ENCODE measurements at places on chromosomes 16 and 17.

- no peak for DNase-seq
These were observed 51.5 kb upstream of the MGAT5B start for GRCh38 chr17:76816590-76817135.

- DNase-seq, result no peak
These were observed 30.8 kb upstream of the DHX40 start for GRCh38 chr17:59534583-59534982.

DNA sequence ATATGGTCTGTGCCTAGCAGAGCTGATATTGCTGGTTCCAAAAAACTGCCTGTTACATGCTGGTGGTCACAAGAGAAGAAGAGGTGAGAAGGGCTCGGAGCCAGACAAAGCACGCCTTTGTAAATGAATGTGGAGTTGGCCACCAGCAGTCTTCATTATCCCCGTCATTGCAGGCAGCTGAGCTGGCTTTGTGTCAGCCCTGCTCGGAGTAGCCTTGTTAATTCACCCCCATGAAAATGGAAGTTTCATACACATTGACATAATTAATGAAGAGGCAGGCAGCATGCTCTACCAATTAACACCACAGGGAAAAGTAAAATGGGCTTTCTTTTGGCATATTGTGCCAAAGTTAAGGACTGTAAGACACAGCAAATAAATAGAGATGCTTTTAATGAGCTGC is 113.7 kb upstream of the RBFOX1 start:
- no peak for DNase-seq

DNA sequence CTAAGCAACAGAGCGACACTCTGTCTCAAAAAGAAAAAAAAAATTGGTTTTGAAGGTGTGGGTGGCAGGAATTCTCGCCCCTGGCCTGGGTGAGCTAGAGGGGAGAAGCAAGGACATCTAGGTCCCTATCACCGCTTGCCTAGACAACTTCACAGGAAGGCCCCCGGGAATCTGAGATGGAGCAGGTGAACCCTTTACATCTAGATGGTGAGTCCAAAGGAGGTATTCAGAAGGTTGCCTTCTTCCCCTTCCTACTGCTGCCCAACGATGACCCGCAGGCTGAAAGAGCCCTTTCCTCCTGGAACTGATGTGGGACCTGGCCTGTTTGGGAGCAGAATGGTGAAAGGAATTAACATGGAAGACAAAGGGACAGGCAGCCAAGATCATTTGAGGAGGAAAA is 1.3 kb upstream of the CRYBA1 start:
- no peak for DNase-seq

GRCh38 chr17:59469786-59470485 is 95.5 kb upstream of the DHX40 start:
- DNase-seq, result no peak

DNA sequence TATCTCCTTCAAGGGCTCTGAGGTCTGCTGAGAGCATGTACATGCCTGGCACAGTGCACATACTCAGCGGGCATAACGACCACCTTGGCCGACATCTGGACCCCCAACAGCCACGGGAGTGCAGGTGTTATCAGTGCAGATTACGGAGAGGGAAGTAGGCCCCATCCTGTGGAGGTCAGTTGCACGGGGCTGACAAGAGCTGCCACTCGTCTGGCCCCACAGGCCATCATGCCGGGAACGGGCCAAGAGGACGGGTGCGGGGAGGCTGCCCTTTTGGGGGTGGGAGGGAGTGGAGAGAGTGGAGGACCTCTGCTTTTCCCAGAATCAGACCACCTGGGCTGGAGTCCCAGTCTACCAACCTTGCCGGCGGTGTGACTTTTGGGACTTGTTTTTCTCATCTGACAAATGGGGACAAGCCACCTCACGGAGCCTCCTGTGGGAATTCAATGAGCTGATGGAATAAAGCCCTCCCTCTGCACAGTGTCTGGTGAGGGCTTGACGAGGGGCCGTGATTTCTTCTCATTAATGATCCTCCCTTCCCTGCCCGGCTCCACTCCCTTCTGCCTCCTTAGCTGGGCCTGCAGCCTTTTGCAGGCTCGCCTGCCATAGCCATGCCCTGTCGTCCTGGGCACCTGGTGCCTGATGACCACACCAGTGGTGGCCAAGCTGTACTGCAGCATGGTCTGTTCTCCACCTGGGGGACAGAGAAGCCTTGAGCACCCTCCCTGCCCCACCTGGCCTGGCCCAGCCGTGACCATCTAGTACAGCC is 4.6 kb downstream of the PRSS33 start:
- no peak for DNase-seq

GRCh38 chr16:20923876-20924275 is 23.3 kb downstream of the LYRM1 start:
- DNase-seq, result no peak

DNA sequence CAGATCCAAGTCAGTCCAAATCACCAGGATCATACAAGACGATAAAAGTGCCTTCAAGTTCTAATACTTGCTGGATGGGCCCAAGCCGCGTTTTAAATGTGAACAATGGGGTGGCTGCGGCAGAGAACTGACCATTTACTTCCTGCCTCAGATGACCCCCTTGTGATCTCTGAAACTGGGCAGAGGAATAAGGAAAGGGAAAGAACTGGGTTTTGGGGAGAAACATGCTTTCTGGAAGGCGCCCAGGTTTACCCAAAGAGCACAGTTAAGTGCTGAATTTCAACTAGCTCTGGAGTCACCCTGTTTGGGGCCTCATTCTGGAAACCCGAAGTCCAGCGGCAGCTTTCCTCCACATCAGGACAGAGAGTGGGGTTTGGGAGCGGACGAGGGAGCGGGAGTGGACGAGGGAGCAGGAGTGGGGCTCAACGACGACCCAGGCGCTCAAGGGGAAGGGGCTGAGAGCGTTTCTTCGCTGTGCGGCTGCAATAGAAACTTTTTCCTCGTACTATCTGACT is 1.6 kb downstream of the FAM20A start:
- DNase-seq, result no peak

DNA sequence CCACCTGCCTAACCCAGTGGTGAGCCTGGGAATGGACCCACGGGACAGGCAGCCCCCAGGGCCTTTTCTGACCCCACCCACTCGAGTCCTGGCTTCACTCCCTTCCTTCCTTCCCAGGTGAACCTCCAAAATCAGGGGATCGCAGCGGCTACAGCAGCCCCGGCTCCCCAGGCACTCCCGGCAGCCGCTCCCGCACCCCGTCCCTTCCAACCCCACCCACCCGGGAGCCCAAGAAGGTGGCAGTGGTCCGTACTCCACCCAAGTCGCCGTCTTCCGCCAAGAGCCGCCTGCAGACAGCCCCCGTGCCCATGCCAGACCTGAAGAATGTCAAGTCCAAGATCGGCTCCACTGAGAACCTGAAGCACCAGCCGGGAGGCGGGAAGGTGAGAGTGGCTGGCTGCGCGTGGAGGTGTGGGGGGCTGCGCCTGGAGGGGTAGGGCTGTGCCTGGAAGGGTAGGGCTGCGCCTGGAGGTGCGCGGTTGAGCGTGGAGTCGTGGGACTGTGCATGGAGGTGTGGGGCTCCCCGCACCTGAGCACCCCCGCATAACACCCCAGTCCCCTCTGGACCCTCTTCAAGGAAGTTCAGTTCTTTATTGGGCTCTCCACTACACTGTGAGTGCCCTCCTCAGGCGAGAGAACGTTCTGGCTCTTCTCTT is 2.6 kb upstream of the STH start:
- no peak for DNase-seq

DNA sequence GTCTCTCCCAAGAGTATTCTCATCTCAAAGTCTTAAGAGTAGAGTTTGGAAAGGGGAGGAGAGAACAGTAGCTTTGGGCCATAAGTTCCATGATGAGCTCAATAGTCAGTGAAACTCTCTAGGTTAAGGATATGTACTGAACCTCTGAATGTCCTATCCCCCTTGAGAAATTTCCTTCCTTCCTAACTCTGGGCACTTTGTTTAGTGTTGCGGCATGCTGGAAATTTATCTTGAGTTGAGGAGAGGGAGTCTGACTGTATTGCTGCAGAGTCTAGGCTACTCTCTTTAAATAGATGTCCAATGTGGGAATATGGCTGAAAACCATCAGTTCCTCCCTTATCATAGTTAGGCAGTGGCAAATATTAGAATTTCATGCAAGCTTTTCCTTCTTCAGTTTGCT is 16.1 kb downstream of the MRTFB start:
- DNase-seq, result no peak

DNA sequence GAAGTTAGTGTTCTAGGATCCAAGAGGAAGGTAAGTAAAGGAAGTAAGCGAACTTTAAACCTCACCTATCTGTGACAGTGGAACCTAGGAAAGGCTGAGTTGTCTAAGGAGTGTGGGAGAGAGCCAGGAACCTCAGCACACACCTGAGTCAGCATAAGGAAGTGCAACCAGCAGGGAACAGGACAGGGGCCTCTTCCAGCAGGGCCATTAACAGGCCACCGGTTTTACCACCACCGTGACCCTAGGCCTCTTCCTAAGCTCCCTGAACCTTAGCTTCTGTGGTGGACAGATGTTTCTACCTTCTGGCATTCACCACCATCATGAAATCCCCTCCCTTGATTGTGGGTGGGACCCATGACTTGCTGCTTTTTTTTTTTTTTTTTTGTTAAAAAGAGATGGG is 26.7 kb upstream of the GPATCH8 start:
- DNase-seq, result no peak

DNA sequence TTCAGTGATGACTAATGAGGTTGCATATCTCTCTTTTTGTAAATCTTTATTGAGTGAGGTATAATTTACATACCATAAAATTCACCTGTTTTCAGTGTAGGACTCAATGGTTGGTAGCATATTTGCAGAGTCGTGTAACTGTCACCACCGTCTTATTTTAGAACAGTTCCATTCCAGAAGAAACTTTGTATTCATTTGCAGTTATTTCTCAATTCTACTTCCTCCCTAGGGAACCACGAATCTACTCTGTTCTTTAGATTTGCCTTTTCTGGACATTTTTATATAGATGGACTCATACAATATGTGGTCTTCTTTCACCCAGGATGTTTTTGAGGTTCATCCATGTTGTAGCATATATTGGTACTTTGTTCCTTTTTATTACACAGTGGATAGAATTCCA is 3.7 kb downstream of the FTO start:
- no peak for DNase-seq

DNA sequence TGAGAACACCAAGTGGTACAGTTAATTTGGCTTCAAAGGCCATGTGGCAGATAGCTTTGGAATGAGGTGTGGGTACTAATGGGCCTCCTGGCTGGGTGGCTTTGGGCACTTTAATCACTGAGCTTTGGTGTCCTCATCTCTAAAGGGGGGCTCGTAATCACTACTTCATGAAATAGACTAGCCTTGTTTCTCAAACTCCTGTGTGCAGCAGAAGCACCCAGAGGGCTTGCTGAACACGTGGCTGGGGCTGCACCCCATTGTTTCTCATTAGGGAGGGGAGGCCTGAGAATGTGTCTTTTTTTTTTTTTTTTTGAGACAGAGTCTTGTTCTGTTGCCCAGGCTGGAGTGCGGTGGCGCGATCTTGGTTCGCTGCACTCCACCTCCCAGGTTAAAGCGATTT is 5.8 kb downstream of the EPN2 start:
- DNase-seq, result no peak

GRCh38 chr17:40612599-40613244 is 34.9 kb downstream of the SMARCE1 start:
- DNase-seq, result no peak

DNA sequence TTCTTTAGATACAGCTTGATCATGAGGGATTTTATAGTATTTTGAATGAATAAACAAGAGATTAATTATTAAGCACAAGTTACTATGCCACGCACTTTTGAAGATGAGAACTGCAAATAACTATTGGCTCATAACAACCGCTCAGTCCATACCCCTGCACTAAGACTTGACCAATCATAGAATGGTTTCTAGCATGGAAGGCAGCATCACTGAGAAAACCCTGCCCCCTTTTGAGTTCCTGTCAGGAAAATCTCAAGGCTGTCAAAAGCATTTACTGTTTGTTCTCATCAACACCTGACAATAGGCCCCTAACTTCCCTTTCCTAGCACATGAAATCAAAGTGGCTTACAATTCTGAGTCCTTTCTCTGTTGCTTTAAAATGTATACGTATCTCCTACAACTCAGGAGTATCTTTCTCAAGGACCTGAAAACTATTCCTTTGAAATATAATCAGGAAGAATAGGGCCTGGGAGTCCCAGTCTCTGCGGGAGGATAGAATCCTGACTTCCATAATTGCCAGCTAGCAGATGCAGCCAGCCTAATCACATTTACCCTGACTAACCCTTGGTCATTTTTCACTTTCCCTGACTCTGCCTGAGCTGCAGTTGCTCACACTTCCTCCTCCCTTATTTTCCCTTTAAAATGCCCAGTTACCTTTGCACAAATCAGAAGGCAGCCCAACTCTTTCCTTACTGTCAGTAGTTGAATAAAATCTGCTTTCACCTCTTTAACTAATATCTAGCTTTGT is 9.1 kb upstream of the MMD start:
- no peak for DNase-seq

GRCh38 chr17:46190763-46191162 is 2.5 kb downstream of the KANSL1 start:
- no peak for DNase-seq

DNA sequence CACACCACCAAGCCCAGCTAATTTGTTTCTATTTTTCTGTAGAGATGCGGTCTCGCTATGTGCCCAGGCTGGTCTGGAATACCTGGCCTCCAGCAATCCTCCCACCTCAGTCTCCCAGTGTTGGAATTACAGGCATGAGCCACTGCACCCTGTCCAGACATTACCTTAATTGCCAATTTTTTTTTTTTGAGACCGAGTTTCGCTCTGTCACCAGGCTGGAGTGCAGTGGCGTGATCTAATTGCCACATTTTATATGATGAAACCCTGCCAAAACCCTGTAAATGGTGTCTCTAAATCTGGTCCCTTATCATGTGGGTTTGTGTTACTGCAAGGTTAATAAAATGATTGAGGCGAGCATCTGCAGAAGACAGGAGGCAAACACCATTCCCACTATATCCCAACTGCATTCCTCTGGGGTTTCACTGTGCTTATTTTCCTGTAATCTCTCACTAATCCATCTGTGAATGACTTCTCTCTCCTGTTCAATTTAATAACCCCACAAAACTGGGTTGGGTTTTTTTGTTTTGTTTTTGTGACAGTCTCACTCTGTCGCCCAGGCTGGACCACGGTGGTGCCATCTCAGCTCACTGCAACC is 19.4 kb upstream of the TRIM25 start:
- DNase-seq, result no peak

DNA sequence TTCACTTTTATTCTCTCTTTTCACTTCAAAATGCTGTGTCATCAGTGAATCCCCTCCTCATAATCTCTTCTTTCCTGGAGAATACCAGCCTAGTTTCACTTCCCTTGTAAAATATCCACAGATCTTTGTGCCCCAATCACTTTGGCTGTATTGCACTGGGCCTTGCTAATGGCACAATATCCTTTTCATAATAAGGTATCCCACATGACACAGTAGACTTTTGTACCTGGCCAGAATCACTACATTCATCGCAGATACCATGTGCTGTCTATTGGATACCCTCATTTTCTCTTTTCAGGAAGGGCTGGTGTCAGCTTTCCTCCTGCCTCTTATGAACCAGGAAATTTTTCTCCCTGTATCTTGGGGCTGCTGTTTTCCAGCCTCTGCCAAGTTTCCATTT is 25.7 kb upstream of the TOX3 start:
- no peak for DNase-seq

DNA sequence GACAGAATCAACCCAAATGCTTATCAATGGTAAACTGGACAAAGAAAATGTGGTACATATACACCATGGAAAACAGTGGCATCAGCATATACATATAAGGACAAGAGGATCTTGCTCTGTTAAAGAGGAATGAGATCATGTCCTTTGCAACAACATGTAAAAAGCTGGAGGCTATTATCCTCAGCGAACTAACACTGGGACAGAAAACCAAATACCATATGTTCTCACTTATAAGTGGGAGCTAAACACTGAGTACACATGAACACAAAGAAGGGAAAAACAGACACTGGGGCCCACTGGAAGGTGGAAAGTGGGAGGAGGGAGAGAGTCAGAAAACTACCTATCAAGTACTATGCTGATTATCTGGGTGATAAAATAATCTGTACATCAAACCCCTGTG is 447.3 kb upstream of the MAF start:
- DNase-seq, result no peak
